ENCODE measurements at places on chromosomes 16 and 17.

DNA sequence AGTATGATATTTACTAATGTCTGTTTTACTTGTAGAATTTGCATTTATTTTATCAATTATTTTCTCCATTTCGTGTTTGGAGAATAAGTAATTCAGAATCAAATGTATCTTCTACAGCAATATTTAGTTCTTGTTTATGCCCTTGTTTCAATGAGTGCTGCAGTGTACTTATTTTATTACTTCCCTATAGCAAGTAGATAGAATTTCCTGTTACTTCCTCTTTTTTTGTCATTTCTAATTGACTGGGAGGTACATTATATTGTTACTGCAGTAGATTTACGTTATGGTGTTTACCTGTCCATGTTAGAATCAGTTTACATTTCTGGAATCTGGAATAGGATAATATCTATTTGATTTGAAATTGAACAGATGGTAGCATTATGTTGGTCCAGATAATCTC is 71.2 kb downstream of the OMG start:
- no peak for DNase-seq

- DNase-seq, result no peak
These were observed 22.6 kb downstream of the GJD3 start for GRCh38 chr17:40341808-40342503.

DNA sequence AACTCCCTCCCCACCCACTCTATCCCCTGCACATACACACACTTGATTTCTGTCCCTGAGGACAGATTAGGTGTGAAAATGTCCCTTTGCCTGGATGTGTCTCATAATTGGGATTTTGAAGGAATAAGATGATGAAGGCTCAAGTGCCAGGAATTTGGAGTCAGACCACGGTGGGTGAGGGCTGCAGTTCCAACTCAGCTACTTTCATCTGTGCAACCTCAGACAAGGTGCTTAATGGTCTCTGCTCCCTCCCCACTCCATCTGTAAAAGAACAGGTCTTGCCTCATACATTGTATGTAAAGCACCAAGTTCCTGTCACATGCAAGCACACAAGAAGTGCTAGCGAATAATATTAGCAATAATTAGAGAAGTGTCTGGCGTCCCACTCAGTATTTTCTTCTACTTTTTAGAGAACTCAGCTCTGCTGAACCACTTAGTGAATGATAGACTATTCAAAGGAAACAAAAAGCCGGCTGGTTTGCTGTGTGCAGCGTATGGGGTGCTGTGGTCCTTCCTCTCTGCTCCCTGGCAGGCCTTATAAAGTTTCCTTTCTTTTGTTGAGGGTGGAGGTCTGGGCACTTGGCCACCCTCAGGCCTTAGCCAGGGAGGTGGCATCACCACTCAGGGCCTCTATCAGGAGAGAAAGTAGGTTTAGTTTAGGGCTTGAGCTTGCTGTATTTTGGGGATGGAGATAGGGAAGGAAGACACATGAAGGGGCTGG is 6.4 kb downstream of the TBX4 start:
- no peak for DNase-seq

DNA sequence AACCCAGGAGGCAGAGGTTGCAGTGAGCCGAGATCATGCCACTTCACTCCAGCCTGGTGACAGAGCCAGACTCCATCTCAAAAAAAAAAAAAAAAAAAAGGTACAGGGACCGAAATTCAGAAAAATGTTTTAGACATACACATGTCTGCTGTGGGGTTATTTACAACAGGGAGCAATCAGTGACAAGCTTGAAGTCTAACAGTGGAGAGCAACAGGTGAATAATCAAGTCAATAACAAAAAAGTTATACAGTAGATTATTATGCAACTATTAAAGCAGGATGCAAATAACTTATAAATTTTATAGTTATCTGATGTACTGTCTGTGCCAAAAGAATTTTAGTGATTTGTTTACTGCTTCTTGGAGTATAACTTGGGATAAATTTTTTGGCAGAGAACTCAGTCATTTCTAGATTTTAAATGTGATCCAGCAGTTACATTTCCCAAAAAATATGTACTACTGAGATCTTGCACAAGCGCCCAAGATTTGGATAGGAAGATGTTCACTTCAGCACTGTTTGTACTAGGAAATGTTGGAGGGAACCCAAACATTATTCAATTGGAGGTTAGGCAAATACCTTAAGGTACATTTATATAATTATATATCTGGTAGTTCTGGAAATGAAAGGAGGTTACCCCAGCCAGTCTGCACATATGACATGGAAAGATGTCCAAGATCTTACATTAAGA is 34.1 kb downstream of the EEF2K start:
- DNase-seq, result no peak

DNA sequence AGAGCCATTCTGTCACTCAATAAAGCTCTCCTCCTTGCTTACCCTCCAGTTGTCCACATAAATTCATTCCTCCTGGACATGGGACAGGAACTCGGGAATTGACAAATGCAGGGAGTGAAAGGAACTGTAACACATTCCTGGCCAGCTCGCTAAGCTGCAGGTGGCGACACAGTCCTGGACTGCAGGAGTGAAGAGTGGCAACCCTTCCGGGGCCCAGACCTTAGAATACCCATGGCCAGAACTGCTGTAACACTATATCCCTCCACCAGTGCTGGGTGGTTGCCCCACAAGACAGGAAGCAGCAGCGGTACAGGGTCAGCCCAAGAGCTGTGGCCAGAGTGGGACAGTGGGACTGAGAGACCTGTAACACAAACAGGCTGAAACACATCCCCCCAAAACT is 30.3 kb upstream of the KIF2B start:
- no peak for DNase-seq

DNA sequence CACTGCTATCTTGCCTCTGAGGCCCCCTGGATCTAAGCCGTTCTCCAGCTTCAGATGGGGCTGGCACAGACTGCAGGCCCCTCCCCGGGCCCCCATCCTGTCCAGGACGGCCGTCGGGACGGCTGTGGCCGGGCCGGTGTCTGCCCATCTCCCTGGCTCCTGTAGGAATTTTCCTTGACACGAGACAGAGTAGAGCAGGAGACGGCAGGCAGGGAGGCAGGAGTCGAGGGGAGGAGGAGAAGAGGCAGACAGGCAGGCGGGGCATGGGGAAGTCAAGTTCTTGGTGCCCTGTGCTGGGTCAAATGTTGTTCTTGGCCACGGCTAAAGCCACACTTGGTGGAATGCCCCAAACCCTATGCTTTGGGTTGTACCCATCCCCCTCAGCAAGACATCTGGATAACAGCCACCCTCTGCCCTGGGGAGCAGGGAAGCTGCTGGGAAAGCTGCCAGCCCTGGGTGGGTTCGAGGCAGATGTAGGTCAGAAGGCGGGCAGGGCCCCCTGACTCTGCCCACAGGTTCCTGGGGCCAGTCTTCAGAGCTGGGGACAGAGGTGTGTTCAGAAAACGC is 4.0 kb downstream of the C1QTNF1 start:
- no peak for DNase-seq

- DNase-seq, result no peak
These were observed 14.4 kb downstream of the AXIN1 start for GRCh38 chr16:337975-338575.

DNA sequence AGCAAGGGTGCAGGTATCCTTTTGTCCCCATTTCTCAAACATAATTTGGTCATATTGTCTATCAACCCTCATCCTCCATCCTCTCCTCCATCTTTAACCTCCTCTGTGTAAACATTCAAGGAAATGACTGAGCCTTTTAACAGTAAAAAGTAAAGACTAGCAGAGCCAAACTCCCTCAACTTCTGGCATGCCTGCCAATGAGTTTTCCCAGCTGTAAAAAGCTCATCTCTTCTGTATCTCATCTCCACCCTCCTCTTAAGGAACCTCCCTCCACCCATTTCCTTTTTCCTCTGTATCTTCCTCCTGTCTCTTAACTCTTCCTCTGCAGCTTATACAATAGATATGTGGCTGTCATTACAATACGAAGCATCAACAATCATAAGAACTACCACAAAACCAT is 76.9 kb upstream of the PSMD7 start:
- DNase-seq, result no peak

GRCh38 chr16:76607317-76607716 is 330.1 kb downstream of the CNTNAP4 start:
- no peak for DNase-seq

DNA sequence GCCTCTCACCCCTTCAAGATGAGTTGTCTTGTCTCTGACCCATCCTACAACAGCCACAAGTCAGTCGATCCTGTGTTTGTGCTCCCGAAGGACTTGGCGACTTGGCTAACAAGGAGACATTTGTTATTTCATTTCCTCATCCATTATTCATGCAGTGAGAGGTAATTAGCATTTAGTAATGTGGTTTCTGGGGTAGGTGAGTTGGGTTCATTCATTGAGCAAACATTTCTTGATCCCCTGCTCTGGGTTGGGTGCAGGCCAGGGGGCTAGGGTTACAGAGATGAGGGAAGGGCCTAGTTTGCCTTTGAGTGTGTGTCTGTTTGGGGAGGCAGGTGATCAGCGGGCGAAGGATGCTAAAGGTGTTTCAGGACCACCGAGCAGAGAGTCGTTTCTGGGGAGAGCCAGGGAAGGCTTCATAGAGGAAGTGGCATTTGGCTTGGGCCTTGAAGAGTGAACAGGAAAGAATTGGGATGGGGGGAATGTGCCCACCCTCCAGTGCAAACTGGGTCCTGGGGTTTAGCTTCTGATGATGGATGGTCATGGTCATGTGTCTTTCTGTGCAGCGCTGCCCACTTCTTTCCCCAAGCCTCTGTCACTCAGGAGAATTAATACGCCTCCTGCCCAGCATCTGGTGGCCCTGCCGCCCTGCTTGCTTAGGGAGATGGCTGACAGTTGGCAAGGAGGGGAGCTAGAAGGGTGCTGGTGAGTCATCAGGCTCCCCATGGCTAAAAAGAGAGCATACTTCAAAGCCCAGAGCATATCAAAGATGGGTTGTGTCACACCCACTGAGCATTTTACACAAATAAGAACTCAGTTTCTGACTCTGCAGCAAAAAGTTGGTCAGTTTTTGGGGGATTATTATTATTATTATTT is 38.5 kb downstream of the MSI2 start:
- peak; percentile 34 for DNase-seq

- DNase-seq, result no peak
These were observed 10.2 kb downstream of the NOG start for GRCh38 chr17:56603486-56604238.

GRCh38 chr16:89383095-89384003 is 107.0 kb downstream of the ANKRD11 start:
- DNase-seq, result no peak

DNA sequence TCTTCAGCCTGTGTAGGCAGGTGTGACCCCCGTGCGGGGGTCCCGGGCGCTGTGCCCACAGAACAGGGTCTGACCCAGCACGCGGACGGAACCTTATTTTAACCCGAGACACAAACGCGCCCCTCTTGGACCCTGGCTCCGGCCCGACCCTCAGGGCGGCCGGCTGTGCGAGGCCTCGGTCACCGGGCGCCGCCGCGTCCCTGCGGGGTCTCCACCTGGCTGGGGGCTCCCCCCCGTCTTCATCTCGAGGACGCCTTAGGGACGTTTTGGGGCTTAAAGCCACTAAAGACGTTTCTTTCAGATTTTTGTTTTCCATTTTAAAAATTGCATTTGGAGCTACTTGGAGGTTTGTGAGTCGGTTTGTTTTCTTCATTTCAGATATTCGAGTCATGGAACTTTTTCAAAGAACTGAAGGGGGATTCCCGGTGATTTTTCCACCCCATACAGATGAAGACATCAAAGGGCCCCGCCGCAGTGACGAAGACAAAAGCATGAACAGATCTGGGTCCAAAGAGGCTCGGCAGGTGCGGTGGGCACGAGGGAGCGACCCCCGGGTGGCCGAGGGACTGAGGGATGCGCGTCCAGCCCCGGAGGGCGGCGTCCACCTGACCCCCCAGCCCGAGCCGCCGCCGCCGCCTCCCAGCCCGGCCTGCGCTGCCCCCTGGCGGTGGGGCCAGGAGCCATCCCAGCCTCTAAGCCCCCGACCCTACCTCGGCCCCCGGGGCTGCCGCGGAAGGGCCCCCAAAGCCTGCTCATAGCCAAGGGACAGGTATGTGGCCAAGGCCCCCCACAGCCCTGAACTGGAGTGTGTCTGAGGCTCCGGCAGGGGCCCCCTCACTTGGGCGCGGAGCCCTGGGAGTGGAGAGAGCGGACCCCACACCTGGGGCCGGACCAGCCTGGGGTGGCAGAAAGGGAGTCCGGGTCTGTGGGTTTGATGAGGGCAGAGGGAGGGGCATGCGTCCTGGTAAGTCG is 3.8 kb upstream of the CD7 start:
- DNase-seq, result peak; percentile 82

GRCh38 chr16:35731341-35732040 is 2272.1 kb downstream of the TP53TG3F start:
- no peak for DNase-seq

GRCh38 chr17:15659236-15659635 is 24.9 kb downstream of the TRIM16 start:
- no peak for DNase-seq

- no peak for DNase-seq
These were observed 47.6 kb upstream of the CDC42EP4 start for GRCh38 chr17:73359352-73359751.

DNA sequence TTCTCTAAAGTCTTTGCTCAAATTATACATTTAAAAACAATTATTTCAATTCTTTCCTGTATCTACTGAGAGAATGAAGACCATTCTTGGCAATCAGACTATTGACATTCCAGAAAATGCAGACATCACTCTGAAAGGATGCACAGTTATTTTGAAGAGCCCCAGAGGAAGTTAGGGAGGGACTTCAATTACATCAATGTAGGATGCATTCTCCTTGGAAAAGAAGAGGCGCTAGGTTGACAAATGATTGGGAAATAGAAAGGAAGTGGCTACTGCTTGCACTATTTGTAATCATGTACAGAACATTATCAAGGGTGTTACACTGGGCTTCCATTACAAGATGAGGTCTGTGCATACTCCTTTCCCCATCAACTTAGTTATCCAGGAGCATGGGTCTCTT is 74.3 kb downstream of the SSH2 start:
- no peak for DNase-seq

DNA sequence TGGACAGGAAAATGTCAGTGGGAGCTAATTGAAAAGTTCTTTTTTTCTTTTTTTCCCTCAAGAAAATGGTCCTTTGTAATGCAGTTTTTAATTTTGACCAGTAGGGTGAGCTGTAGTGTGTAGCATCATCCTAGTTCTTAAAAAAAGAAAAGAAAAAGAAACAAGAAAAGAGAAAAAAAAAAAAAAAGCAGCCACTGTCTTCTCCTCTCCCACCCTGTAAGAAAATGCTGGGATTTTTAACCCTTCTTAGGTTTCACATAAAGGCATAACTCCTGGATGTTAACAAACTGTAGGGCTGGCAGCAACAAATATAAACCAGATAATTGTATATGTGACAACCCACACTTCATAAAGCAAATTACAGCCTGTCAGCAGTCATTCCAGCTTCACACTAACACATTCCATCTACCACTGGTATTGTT is 78.1 kb downstream of the SKAP1 start:
- no peak for DNase-seq
